Epithelial cell of alveolus of lung (primary cell): ENCODE measurements at places on chromosomes 7 and 10. TPM values are rescaled to one million over a fixed set of nuclear protein-coding genes. Genes with fewer than 3 reads are reported as not detected.

Gene RBM20
- total RNA-seq: 0.24 and 1.2 TPM in 2 replicates

Gene NME8
- total RNA-seq: not detected in 2 replicates

Gene AMPH
- total RNA-seq: 2.8 and 6.0 TPM in 2 replicates

Gene TRAPPC14
- total RNA-seq: 4.2 and 8.9 TPM in 2 replicates

Gene IFIT1
- 26.9 and 30.0 TPM in 2 replicates for total RNA-seq

Gene SYT15B
- total RNA-seq: 0.13 and 0.24 TPM in 2 replicates

Gene SRGN
- total RNA-seq: 60.0 and 221 TPM in 2 replicates
